ENCODE measurements at places on chromosomes 3 and 15. TPM values are rescaled to one million over a fixed set of nuclear protein-coding genes. Genes with fewer than 3 reads are reported as not detected.

GRCh38 chr15:71495398-71495780 is 315.0 kb upstream of the NR2E3 start:
- DNase-seq = no peak

DNA sequence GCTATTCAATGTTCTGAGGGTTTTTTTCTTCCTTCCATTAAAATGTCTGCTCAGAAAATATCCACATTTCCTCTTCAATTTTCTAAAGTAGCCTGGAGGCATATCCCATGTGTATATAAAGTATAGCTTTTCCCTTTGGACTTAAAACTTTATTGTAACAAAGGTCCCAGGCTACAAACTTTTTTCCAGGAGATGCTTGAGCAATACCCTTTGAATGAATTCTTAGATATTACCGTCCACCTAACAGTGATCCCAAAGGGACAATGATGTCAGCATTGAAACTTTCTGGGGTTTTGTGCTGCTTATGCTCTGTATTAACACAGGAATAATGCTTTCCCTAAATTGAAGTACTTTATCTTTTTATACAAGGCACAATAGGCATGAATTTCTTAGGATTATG is 525.2 kb downstream of the CADM2 start:
- no peak for DNase-seq

GRCh38 chr3:31331278-31331677 is 201.4 kb upstream of the STT3B start:
- no peak for DNase-seq

DNA sequence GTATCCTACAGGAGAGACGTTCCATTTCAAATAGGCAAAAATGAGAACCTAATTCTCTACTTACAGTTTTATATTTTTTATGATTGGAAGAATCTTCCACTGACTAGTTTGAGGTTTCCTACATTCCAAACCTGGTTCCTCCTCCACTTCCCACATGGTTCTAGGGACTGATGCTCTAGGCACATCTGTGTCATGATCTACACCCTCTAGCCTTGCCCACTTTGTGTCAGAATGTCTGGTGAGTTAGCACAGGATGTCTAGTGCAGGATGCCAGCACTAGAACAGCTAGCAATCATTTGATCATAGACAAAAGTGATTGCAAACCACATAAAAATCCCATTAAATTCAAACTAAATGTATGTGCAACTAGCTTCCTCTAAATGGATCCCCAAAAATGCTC is 26.7 kb upstream of the FILIP1L start:
- no peak for DNase-seq

DNA sequence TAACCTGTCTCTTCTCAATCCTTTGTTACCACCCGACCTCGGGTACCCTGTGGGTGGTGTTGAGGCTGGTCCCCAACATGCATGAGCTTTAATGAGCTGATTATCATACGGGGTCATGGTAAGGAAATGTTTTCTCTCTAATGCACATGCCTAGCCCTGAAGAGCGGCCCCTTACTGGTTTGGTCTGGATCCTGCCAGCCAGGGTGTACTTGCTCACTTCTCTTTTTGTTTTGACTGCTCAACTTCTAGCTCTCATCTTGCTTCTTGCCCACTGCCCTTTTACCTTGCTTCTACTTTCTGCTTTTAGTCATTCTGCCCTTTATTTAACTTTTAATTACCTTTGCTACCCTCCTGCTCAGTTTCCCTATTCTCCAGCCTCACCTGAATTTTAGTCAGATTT is 44.3 kb upstream of the ACAD9 start:
- DNase-seq = no peak

The RFC4 gene
- 110 TPM for total RNA-seq

GRCh38 chr3:8266730-8267131 is 234.9 kb upstream of the LMCD1 start:
- no peak for DNase-seq

GRCh38 chr3:134937256-134938028 is 142.4 kb downstream of the EPHB1 start:
- DNase-seq = no peak

DNA sequence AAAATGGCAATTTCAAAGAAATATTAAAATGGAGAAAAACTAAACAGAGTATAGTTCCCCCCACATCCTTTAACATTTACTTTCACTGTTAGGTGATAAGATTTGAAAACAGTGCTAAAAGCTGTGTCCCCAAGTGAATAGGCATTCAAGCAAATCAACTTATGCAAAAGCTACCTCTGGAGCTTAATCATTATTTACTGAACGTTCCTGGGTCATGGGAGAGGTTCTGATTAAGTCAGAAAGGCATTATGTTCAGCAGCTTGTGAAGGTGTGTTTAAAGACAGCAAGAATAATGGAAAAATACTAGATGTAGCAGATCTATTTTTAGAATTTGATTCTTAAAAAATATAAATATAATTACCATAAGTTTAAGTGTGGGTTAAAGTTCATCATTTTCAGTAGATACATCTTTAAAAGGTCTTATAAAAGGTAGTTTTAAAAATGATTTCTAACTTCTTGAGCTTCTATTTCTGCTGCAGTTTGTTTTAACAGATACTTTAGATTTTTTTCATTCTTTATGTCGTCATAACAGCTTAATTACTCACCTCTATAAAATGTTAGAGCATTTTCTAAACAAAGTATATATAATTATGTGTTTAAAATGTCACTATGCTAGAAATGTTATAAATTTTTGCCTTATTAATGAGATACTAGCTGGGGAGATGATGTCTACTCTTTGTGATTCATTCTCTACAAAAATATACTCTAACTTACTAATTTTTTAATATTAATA is 127.9 kb downstream of the MITF start:
- no peak for DNase-seq

The LHFPL4 gene
- not detected for total RNA-seq

The TIMP4 gene
- total RNA-seq = not detected

The UBAP1L gene
- total RNA-seq = 3.3 TPM

DNA sequence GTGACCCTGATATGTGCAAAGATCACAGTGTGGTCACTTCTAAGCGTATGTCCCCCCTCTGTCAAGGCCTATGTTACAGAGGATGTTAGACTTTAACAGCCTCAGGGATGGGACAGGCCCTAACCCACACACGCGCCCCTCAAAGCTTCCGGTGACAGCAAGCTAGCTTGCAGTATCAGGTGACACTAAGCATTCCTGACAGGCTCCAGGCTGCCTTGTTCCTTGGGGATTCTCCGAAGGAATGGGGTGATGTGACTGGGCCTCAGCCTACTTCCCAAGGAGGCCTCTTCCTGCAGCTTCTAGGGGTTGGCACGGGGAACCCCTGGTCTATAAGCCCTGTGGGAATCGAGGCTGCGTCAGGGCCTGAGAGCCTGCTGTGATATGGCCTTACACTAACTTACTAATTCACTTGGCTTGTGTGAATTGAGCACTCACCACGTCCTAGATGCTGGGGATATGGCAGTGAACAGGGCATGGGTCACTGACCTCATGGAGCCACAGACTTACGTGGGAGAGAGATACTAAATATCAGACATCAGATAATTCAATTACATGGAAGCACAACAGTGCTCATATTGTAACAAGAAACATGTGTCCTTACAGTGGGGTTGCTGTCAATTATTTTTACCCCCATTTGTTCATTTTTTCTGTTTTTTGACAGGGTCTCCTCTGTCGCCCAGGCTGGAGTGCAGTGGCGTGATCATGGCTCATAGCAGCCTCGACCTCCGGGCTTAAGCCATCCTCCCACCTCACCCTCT is 11.4 kb upstream of the SPTBN5 start:
- no peak for DNase-seq

GRCh38 chr15:48330855-48331795 is at the start of gene DUT:
TSS of gene DUT (plus strand) at chr15:48331429. CDS start at chr15:48331516, 87 bp downstream.
- peak; percentile 84 for DNase-seq

DNA sequence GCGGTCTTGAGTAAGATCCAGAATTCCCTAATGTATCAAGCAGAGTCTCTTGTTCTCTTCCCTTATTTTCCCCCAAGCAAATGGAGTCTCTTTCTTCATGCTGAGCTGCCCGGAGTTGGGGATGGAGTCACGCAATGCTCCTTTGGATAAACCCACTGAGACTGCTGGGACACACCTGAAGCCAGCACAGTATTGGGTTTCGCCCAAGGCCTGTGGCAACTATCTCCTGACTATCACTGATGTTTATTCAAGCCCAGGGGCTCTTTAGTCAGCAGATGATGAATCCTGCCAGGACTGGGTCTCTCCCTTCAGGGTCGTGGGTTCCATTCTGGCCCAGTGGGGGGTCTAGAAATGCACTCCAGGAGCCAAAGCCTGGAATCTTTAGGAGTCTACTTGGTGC is 11.3 kb downstream of the USF3 start:
- no peak for DNase-seq

GRCh38 chr3:126522363-126522788 is 1.6 kb upstream of the CHST13 start:
- peak; percentile 47 for DNase-seq

The SLC6A11 gene
- not detected for total RNA-seq

GRCh38 chr15:57994221-57995049 is 71.1 kb downstream of the ALDH1A2 start:
- DNase-seq = no peak

- no peak for DNase-seq
Observed at GRCh38 chr3:36776436-36776835, 12.1 kb upstream of the DCLK3 start.

- DNase-seq = no peak
Observed at GRCh38 chr3:9721700-9722060, 9.9 kb upstream of the BRPF1 start.

GRCh38 chr15:47514200-47514652 is 203.1 kb upstream of the SEMA6D start:
- DNase-seq = no peak

The FBXO40 gene
- total RNA-seq = not detected

The NEK10 gene
- 0.58 TPM for total RNA-seq

DNA sequence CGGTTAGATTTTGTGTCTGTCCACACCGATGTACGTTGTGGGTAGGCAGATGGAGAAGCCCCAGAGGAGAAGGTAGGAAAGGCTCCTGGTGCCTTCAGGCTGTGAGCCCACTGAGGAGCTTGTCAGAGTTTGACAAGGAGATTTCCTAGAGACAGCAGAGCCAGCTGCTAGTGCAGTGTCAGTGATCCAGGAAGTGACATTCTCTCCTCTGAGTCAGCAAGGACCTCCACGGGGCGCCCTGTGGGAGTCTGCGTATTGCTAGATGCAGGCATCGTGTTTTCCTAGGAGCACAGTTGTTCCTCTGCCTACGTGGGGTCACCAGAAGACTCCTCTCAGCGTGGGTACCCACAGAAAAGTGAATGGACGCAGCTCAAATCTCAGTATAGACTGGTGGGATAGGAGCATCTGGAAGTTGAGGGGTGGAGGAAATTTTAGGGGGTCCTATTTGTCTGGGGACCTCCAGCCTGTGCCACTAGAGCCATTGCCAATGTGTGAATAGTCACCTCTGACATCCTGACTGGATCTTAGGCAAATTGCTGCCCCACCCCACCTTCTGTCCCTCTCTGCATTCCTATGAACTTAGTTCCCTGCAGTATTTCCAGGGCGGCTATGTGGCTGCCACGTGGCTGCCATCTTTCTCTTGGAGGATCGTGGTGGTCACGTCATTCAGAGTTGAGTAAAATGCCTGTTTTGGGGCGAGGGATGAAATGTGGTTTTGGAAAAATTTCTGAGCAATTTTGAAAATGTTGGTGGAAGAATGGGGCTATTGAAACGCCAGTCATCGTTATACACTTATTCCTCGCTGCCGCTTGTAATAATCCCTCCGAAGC is 84.8 kb upstream of the KLHL25 start:
- DNase-seq = peak; percentile 4

The BCHE gene
- total RNA-seq = not detected

DNA sequence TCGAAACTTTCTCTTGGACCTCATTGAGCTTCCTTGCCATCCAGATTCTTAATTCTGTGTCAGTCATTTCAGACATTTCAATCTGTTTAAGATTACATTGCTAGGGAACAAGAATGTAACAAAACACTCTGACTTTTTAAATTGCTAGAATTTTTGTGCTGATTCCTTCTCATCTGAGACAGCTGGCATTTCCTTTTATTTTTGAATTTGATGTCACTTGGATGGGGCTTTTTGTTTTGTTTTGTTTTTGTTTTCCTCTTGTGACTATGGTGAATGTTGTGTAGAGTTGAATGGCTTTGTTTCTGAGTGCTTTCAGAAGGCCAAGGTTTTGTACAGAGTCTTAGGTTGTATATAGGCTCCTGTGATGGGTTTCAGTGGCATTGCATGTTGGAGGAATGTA is 1129.3 kb downstream of the NAALADL2 start:
- DNase-seq = no peak

The CHRNA7 gene
- total RNA-seq = 0.20 TPM

The CCR4 gene
- total RNA-seq = 18.8 TPM

DNA sequence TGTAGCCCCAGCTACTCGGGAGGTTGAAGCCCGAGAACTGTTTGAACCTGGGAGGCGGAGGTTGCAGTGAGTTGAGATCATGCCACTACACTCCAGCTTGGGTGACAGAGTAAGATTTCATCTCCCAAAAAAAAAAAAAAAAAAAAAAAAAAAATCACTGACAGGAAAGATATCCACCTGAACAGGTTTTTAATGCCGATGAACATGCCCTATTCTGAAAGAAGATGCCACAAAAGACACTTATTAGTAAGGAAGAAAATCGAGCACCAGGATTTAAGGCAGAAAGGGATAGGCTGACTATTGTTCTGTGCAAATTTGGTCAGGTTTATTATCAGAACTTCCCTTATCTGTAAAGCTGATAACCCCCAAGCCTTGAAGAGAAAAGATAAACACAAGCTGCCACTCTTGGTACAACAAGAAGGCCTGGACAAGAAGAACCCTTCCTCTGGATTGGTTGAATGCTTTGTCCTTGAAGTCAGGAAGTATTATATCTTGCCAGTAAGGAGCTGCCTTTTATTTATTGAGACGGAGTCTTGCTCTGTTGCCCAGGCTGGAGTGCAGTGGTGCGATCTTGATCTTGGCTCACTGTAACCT is 2.7 kb upstream of the PARP16 start:
- no peak for DNase-seq

The IL16 gene
- 138 TPM for total RNA-seq

GRCh38 chr3:196169836-196170240 is 41.4 kb downstream of the ZDHHC19 start:
- no peak for DNase-seq

- DNase-seq = no peak
Observed at GRCh38 chr3:180827171-180827570, 85.3 kb upstream of the FXR1 start.

The GPR171 gene
- total RNA-seq = 91.8 TPM

DNA sequence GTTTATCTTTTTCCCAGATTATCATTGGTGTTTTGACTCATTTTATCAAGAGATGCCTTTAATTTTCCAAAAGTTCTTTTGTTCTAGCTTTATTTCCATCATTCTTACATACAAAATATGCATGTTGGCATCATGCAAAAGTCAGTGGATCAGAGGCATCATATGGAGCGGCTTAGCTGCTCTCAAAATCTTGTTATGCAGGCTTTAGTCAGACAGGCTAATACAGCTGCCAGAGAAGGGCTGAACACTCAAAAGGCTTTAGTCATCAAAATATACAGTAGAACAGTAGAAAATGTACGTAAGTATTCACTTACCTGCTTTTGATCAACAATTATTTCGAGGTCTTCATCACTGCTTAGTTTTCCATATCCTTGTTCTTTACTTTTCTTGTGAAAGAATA is 65.5 kb downstream of the PEX5L start:
- no peak for DNase-seq

All from activated CD8-positive, alpha-beta T cell treated with anti-CD3 and anti-CD28 coated beads for 36 hours (primary cell).